ENCODE measurements at places on chromosomes 12 and 14.

DNA sequence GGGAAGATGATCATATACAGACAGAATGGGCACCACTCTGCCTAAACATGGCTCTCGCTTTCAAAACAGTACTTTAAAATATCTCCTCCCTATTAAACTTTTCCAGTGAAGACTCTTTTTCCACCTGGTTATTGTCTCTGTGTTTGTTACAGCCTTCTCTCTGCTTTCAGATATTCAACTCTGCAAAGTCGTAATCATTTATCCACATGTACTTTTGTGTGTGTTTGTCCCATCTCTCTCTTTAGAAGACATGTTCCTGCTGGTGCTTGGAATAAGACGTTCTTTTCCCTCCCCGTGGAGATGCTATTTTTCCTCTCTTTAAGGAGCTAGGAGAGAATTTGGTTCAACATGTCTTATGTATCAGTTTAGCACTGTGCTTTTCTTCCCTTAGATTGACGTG lies 45.1 kb downstream of the ETV6 start:
- H3K27me3 ChIP-seq = no peaks in the 10 kb centered on the region
- H3K4me3 ChIP-seq = no peak overlapping the region
- peaks cover 21% of the 10 kb centered on the region for H3K4me1 ChIP-seq
- DNase-seq = no peak
- no peak overlapping the region for H3K27ac ChIP-seq

GRCh38 chr14:51776102-51776894 lies 84.1 kb upstream of the GNG2 start:
- peaks cover 11% of the 10 kb centered on the region for H3K4me1 ChIP-seq
- H3K4me3 ChIP-seq = no peak overlapping the region
- H3K27me3 ChIP-seq = peaks cover 14% of the 10 kb centered on the region
- DNase-seq = no peak

GRCh38 chr12:107545737-107546353 lies 139.8 kb upstream of the PWP1 start:
- DNase-seq = no peak
- H3K27ac ChIP-seq = no peak overlapping the region
- peaks cover 27% of the 10 kb centered on the region for H3K36me3 ChIP-seq
- peaks cover 7% of the 10 kb centered on the region for H3K4me1 ChIP-seq

DNA sequence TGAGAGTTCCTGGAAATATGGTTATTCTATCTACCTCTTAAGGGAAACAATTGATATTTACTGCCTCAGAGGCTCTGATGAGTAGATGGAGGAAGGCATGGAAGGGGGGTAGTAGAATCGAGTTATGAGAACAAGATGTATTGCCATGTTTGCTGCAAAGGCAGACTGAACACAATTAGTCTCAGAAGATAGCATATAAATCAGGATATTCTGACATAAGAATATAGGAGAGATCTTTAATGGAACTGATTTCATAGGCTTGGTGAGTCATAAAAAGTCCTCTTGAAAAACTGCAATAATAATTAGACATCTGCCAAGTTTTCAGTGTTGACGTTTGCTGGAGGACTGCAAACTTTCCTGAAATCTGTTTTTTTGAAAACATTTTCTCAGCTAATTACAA lies 636.1 kb downstream of the TMTC2 start:
- no peak for DNase-seq
- H3K4me1 ChIP-seq = no peaks in the 10 kb centered on the region
- no peak overlapping the region for H3K4me3 ChIP-seq
- H3K36me3 ChIP-seq = no peaks in the 10 kb centered on the region
- no peaks in the 10 kb centered on the region for H3K27me3 ChIP-seq
- no peak overlapping the region for H3K27ac ChIP-seq

GRCh38 chr14:70069186-70069585 lies 119.6 kb downstream of the SLC8A3 start:
- peaks cover 14% of the 10 kb centered on the region for H3K27me3 ChIP-seq
- no peak overlapping the region for H3K4me3 ChIP-seq
- no peak overlapping the region for H3K27ac ChIP-seq
- DNase-seq = no peak

GRCh38 chr14:73751157-73751691 lies 37.0 kb upstream of the PNMA1 start:
- no peak for DNase-seq
- H3K4me1 ChIP-seq = peaks cover 56% of the 10 kb centered on the region
- peak overlapping the region; percentile 99 for H3K27ac ChIP-seq
- peak overlapping the region; percentile 48 for H3K4me3 ChIP-seq

- H3K4me1 ChIP-seq = no peaks in the 10 kb centered on the region
- no peak for DNase-seq
- H3K27ac ChIP-seq = no peak overlapping the region
Observed at GRCh38 chr14:94680862-94681288, 68.7 kb downstream of the SERPINA3 start.

DNA sequence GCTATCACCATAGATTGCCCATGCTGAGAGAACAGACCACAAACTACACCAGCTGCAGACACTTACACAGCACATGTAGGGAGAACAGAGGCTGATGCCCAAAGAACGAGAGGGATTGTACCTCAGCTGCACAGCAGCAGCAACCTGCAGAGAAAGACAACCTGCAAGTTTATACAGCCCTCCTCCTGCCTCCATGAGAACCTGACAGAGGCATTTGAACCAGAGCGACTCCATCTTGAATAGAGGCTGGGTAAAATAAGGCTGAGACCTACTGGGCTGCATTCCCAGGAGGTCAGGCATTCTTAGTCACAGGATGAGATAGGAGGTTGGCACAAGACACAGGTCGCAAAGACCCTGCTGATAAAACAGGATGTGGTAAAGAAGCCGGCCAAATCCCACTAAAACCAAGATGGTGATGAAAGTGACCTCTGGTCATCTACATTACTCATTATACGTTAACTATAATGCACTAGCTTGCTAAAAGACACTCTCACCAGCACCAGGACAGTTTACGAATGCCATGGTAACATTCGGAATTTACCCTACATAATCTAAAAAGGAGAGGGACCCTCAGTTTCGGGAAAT lies 262.4 kb upstream of the HMGA2 start:
- peaks cover 14% of the 10 kb centered on the region for H3K27me3 ChIP-seq
- H3K4me1 ChIP-seq = peaks cover under 1% of the 10 kb centered on the region
- H3K36me3 ChIP-seq = no peaks in the 10 kb centered on the region
- no peak for DNase-seq
- no peak overlapping the region for H3K27ac ChIP-seq

DNA sequence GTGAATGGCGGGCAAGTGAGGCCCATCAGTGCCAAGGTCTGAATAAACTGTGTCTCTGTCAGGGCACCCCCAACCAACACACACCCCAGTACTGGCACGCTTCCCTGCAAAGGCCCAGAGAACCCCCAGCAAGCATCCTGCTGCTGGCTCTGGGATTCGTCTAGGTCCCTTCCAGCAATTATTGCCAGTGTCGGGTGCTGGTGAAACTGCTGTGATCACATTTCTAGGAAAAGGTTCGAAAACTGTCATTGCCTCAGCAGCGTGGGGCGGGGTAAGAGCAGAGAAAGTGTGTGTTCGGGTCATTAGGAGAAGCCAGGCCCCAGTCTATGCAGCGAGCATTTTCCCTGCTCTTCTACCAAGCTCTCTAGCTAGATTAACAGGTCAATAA lies 2.5 kb downstream of the FAM222A start:
- no peak overlapping the region for H3K4me3 ChIP-seq
- no peaks in the 10 kb centered on the region for H3K36me3 ChIP-seq
- peaks cover 4% of the 10 kb centered on the region for H3K27me3 ChIP-seq
- H3K4me1 ChIP-seq = no peaks in the 10 kb centered on the region
- DNase-seq = no peak

- no peaks in the 10 kb centered on the region for H3K27me3 ChIP-seq
- H3K36me3 ChIP-seq = peaks cover 87% of the 10 kb centered on the region
- H3K4me3 ChIP-seq = peak overlapping the region; percentile 81
Observed at GRCh38 chr14:22518073-22518472, 71.0 kb downstream of the DAD1 start.

GRCh38 chr12:23752245-23752644 lies 197.2 kb downstream of the SOX5 start:
- no peaks in the 10 kb centered on the region for H3K27me3 ChIP-seq
- H3K27ac ChIP-seq = no peak overlapping the region
- no peaks in the 10 kb centered on the region for H3K36me3 ChIP-seq

DNA sequence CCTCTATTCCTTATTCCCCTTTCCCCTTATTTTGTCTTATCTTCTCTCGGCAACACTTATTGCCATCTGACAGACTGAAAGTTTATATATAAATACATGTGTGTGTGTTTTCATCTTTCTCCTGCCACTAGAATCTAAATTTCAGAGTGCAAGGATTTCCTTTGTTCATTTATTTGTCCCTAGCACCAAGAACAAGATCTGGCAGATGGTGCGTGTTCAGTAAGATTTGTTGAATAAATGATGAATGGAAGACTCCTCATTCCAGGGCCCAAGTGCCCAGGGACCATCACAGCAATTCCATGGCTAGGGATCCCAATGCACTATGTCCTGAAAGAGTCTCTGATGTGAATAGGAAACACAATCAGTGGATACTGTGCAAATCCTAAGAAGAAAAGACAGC lies 97.9 kb upstream of the EEA1 start:
- no peak overlapping the region for H3K27ac ChIP-seq
- H3K4me1 ChIP-seq = no peaks in the 10 kb centered on the region
- H3K4me3 ChIP-seq = no peak overlapping the region
- no peaks in the 10 kb centered on the region for H3K27me3 ChIP-seq

DNA sequence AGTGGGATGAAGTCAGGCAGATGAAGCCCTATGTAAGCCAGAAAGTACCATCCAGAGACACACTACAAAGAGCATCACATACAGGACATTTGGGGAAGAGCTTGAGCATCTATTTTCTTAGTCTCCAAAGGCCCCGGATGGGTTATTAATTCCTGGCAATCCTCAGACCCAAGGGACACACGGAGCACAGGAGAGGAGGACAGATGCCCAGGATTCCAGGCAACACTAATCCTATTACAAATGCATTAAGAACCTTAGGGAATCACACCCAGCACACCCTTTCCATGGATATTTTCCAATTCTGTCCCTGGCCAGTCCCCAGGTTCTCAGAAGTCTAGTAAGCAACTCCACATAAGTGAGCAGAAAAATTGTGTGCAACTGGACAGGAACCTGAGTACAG lies 65.9 kb downstream of the CMKLR1 start:
- H3K27ac ChIP-seq = no peak overlapping the region
- H3K27me3 ChIP-seq = no peaks in the 10 kb centered on the region
- no peaks in the 10 kb centered on the region for H3K36me3 ChIP-seq
- H3K4me3 ChIP-seq = no peak overlapping the region

- H3K4me3 ChIP-seq = no peak overlapping the region
- peaks cover 5% of the 10 kb centered on the region for H3K27me3 ChIP-seq
- no peak overlapping the region for H3K27ac ChIP-seq
- H3K4me1 ChIP-seq = peaks cover 2% of the 10 kb centered on the region
- H3K36me3 ChIP-seq = no peaks in the 10 kb centered on the region
Observed at GRCh38 chr12:57859121-57859520, 12.6 kb upstream of the CTDSP2 start.

- no peaks in the 10 kb centered on the region for H3K4me1 ChIP-seq
- H3K4me3 ChIP-seq = no peak overlapping the region
- peaks cover 17% of the 10 kb centered on the region for H3K27me3 ChIP-seq
- no peaks in the 10 kb centered on the region for H3K36me3 ChIP-seq
- DNase-seq = no peak
Observed at GRCh38 chr14:44795725-44796124, 166.0 kb downstream of the KLHL28 start.

GRCh38 chr12:110023059-110023980 lies 24.1 kb downstream of the ANKRD13A start:
- H3K36me3 ChIP-seq = peaks cover 4% of the 10 kb centered on the region
- H3K27ac ChIP-seq = no peak overlapping the region
- H3K4me3 ChIP-seq = no peak overlapping the region
- no peak for DNase-seq
- H3K4me1 ChIP-seq = no peaks in the 10 kb centered on the region
- no peaks in the 10 kb centered on the region for H3K27me3 ChIP-seq

GRCh38 chr12:57524814-57525614 lies 2.4 kb downstream of the MBD6 start:
- H3K27ac ChIP-seq = peak overlapping the region; percentile 92
- H3K4me3 ChIP-seq = peak overlapping the region; percentile 96
- H3K4me1 ChIP-seq = peaks cover 70% of the 10 kb centered on the region
- no peaks in the 10 kb centered on the region for H3K27me3 ChIP-seq

GRCh38 chr14:22158560-22158959 lies 430.5 kb downstream of the DAD1 start:
- no peak overlapping the region for H3K4me3 ChIP-seq
- no peak overlapping the region for H3K27ac ChIP-seq
- no peaks in the 10 kb centered on the region for H3K36me3 ChIP-seq
- no peaks in the 10 kb centered on the region for H3K27me3 ChIP-seq
- no peak for DNase-seq

DNA sequence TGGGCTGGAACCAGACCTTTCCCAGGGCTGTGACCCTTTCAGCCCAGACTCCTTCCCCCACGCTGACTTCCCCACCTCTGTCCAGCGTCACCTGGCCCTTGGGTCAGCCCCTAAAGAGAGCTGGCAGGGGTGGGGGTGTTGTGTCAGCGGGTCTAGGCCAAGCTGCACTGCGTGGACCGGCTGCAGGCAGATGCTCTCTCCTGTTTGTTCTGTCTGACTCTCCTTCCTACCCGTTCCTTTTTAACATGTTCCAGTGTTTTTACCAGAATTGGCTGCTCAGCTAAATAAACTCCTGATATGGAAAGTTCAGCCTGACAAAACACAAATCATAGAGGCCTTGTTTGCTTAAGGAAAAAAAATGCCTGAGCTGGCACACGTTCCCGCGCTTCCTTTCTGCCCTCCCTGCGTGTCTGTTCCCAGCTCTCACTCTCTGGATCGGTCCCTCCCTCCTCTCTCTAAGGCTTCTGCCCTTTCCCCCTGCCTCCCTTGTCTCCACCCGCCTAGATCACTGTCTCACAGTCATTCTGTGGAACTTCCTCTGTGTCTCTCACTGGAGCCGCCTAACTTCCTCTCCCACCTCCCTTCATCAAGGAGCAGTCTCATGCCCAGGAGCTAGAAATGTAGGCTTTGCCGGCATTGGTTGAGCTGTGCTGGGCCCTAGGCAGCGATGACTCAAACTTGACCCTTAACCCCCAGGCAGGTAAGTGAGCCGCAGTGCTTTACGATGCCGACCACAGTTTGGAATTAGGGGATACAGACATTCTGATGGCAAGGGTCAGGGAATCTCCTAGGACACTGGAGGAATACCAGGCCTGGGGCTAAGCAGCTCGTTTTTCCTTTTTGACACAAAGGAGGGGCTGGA lies 15.5 kb upstream of the MLXIP start:
- H3K36me3 ChIP-seq = peaks cover 8% of the 10 kb centered on the region
- H3K4me1 ChIP-seq = peaks cover 26% of the 10 kb centered on the region
- DNase-seq = no peak
- no peaks in the 10 kb centered on the region for H3K27me3 ChIP-seq

- H3K27ac ChIP-seq = no peak overlapping the region
- H3K4me1 ChIP-seq = peaks cover 10% of the 10 kb centered on the region
- no peak for DNase-seq
Observed at GRCh38 chr12:6090803-6091202, 33.7 kb downstream of the VWF start.

Measured in naive thymus-derived CD8-positive, alpha-beta T cell (primary cell).